ENCODE measurements at places on chromosomes 4 and X. TPM values are rescaled to one million over a fixed set of nuclear protein-coding genes. Genes with fewer than 3 reads are reported as not detected.

The RIBC1 gene
- 1.6 TPM for total RNA-seq

The TRIM75 gene
- not detected for total RNA-seq

The AKAP14 gene
- total RNA-seq: not detected

The FUNDC2 gene
- 143 TPM for total RNA-seq

The GPRASP1 gene
- 11.5 TPM for total RNA-seq

The CSAG2 gene
- not detected for total RNA-seq

The SLC10A7 gene
- 18.2 TPM for total RNA-seq

The MAGEA3 gene
- not detected for total RNA-seq

The TACR3 gene
- total RNA-seq: 0.09 TPM

The CT47B1 gene
- not detected for total RNA-seq

The OTC gene
- not detected for total RNA-seq

The DMD gene
- total RNA-seq: 10.3 TPM
